Pulmonary artery endothelial cell (primary cell): ENCODE measurements at places on chromosomes 2 and 18.
A peak's percentile ranks its signal among the peaks of the same experiment; 100 is the strongest.

GRCh38 chr2:16257322-16258028 lies 317.1 kb downstream of the MYCN start:
- no peak for DNase-seq

DNA sequence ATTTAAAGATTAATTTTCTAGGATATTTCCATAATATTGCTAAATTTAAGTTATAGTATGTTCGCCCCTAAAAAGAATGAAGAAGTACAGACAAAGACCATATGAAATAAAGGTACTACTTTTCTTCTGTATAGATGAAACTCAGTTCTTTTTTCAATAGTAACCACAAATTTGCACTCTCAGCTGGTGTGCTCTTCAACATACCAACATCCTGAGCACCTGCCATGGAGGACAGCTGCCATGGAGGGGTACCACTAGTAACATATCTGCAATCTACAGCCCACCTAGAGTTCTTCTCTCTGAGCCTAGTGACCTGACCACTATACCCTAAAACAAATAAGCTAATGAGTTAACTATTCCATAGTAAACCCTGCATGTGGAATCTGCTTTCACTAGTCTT lies 36.8 kb upstream of the ERCC3 start:
- no peak for DNase-seq

GRCh38 chr2:239881561-239882320 lies 143.4 kb downstream of the NDUFA10 start:
- peak; percentile 84 for DNase-seq

DNA sequence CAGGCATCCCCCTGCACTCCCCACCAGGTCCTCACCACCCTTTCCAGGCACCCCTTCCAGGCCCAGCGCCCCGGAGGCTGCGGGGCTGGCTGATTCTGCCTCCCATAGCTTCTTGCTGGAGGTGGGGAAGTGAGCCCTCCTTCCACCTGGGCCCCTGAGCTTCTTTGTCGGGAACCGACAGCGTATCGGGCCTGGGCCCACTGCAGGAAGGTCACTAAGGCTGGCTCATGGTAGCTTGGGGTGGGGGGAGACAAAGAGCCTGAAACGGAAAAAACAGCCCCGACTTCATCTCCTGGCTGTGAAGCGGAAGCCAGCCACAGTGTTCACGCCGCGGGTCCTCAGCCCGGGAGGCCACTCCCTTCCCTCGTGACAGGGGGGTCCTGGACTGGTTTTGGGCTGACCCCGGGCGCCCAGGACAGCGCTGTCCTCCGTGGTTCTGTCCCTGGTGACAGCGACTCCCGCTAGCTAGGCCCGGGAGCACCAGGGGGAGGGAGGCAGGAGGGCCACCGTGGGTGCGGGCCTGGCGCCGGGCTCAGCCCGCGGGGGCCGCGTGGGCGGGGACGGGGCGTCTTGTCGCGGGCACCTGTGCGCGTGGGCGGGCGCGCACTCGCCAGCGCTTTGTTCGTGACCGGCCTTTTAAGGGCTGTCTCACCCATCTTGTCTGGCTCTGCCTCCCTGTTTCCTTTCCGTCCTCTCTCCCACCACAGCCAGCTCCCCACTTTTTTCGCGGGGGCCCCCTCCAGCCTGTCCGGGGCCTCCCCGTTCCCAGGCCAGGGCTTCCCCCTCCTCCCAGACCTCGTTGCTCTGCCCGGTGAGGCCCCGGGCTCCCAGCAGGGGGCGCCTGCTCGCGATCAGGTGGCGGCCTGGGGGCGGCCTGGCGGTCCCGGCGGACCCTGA lies 64.9 kb downstream of the DNMT3A start:
- no peak for DNase-seq

GRCh38 chr2:13666582-13667414 lies 950.1 kb downstream of the TRIB2 start:
- DNase-seq: no peak

DNA sequence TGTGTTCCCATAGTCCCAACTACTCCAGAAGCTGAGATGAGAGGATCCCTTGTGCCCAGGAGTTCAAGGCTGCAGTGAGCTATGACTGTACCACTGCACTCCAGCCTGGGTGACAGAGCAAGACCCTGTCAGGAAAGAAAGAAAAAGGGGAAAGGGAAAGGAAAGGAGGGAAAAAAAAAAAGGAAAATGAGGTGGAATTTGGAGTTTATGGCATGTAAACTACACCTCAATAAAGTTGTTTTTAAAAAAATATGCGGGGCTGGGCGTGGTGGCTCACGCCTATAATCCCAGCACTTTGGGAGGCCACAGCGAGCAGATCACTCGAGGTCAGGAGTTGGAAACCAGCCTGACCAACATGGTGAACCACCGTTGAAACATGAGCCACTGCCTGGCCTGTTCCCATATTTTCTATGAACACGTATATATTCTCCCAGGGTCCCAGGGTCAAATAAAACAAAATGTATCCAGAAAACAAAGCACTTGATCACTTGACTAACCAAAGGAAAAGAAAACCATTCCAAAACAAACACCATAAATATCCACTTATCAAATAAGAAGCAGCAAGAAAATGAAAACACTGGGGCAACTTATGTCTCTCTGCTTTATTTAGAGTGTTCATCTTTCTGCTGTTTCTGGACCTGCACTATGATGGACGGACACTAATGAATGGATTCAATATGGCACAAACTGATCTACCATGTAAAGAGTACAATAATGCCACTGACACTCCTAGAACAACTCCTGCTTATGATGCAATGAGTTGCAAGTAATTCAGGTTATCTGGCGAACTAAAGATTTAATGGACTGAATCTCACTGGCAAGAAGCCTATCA lies 56.8 kb downstream of the ASXL2 start:
- DNase-seq: peak; percentile 13

GRCh38 chr2:195838002-195838401 lies 181.0 kb downstream of the SLC39A10 start:
- no peak for DNase-seq

DNA sequence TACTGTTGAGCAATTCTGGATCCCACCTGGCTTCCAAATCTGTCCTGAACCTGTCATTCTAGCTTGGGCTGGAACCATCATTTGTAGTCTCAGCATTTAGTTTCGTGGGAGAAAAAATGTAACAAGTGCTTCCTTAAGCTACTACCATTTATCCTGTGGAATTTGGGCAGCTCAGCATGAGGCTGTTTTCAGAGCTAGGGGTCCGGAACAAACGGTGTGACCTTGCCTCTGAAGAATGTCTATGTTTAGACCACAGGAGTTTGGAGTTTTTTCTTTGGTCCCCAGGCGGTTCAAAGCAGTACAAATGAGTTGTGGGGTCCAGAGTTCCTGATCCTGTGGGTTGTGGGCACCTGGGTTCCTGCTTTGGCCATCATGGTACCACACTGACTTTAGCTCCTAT lies 59.1 kb upstream of the TMEM178A start:
- no peak for DNase-seq

GRCh38 chr2:101161658-101162057 lies 10.5 kb upstream of the TBC1D8 start:
- DNase-seq: no peak

GRCh38 chr2:65991381-65992197 lies 443.3 kb upstream of the MEIS1 start:
- no peak for DNase-seq

DNA sequence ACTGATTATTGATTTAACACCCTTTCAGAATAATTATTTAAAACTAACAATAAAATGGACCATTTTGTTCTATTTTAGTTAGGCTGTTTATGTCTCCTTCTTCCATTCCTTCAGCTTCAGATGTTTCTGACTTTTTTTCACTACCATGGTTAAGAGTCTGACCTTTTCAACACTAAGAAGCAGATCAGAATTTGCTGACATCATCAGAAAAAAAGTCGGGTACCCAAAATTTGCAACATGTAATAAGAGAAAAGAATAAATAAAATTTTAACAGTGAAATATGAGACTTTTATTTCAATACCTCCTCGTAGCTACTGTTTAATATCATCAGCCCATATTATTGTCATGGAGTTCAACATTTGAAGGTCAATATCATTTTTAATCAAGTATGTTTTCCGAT lies 1158.3 kb downstream of the RPIA start:
- no peak for DNase-seq

DNA sequence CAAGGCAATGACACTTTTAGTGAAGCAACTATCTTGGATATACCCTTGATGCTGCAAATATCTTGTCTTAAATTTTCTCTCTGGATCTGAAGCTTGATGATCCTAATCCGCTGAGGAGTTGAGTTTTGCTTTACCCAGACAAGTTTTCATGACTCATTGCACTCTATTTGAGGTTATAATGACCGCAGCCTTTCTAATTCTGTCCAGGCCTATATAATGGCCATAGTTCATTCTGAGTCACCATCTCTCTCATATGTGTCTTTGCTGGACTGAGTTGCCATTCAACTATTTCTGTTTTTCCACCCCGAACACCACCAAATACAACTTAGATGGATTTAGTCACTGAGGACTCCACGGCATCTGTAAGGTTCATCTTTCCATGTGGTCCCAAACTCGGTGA lies 802.1 kb upstream of the FAM98A start:
- no peak for DNase-seq

DNA sequence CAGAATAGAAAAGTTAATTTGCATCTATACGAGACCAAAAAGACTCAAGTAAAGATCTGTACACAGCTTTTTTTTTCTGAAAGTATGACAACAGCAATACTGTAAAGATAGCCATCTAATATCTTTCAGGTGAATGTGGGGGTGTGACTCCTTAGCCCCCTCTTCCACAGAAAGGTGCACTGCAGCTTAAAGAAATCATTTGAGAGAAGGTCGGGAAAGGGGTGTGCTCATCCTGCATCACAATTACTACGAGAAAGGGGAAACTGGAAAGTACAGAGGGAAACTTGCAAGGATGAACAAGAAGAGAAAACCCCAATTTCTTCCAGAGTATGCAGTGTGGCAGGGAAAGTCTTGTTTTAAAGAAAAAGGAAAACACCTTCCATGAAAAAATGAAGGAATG lies 255.6 kb downstream of the CCDC178 start:
- no peak for DNase-seq

DNA sequence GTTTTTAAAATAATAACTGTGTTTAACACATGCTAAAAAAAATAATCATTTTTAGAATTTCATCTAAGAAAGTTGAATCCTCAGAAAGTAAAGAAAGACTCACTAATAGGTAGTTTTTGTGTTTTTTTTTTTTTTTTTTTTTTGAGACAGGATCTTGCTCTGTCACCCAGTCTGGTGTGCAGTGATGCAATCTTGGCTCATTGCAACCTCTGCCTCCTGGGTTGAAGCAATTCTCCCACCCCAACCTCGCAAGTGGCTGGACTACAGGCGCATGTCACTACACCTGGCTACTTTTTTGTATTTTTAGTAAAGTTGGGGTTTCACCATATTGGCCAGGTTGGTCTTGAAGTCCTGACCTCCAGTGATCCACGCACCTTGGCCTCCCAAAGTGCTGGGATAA lies 7.1 kb downstream of the CKAP2L start:
- DNase-seq: no peak

GRCh38 chr2:96104487-96104861 lies 11.9 kb downstream of the ADRA2B start:
- no peak for DNase-seq

DNA sequence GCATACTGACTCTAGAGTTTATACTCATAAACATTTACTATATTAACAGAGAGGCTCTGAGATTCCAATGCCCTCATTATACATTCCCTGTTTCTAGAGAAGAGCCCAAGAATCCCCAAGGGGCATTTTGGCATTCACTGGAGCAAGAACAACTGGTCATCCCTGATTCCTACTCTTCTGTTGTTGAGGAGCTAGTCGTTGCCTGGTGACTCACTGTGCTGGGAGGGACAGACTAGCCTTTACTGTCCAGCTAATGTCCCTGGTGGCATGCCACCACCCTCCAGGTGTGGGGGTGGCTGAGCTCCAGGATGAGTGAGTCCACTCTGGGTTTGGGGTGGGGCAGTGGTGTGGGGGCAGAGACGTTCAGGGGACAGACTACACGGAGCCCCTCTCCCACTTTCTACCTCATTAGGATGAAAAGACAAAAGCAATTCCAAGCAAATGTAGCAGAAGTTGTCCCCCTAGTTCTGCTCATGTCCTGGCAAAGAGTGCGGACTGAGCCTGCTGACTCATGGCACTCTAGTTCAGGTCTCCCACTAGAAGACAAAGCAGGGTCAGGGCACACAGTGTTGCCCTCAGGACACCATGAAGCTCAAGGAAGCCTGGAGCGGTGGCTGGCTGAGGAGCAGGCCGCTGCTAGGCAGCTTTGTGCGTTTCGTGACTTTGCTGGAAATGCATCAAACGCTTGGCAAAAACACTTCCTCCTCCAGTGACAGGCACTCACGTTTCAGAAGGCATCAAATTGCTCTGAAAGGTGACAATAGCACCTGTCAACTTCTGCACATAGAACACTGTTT lies 49.4 kb downstream of the RHOB start:
- no peak for DNase-seq

DNA sequence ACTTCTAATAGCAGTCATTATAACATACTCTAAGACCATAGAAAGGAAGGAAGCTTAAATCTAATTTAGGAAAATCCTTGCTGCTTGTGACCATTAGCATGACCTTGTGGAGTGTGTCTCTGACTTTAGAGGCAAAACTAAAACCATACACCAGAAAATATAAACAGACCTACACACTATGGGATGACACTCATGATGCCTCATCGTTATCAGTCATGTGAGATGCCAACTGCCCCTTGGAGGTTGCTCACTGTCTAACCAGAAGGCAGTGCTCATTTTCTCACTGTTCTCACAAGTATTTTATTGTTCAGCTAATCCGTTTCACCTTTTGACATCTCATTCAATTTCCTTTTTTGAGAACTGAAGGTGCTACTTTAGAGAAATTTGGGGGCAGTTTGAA lies 376.9 kb downstream of the RND3 start:
- no peak for DNase-seq

DNA sequence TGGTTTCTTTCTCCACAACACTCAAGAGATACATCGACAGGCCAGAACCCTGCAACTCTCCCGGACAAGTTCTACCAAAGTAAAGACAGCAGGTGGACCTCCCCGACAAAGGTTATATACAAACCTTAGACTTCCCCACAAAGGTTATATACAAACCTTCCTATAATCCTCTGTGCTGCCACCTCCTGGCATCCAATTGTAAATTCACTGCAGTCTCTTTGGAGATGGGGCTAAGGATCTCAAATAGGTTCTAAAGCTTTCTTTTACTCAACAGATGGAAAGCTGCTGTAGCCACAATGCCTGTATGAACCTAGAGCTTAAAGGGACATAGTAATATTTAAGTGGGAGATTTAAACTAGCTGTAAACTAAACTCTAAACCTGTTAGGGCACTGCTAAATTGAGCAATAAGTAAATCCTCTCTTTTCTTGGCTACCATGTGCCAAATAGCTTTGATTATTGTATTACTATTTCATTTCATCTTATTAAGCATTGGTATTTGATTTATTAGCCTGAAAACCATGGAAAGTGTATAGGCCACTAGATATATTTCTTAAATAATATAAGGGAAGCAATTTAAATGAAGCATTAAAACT lies 9.8 kb upstream of the MREG start:
- peak; percentile 17 for DNase-seq
